ENCODE measurements at places on chromosomes 3 and 15. TPM values are rescaled to one million over a fixed set of nuclear protein-coding genes. Genes with fewer than 3 reads are reported as not detected.

DNA sequence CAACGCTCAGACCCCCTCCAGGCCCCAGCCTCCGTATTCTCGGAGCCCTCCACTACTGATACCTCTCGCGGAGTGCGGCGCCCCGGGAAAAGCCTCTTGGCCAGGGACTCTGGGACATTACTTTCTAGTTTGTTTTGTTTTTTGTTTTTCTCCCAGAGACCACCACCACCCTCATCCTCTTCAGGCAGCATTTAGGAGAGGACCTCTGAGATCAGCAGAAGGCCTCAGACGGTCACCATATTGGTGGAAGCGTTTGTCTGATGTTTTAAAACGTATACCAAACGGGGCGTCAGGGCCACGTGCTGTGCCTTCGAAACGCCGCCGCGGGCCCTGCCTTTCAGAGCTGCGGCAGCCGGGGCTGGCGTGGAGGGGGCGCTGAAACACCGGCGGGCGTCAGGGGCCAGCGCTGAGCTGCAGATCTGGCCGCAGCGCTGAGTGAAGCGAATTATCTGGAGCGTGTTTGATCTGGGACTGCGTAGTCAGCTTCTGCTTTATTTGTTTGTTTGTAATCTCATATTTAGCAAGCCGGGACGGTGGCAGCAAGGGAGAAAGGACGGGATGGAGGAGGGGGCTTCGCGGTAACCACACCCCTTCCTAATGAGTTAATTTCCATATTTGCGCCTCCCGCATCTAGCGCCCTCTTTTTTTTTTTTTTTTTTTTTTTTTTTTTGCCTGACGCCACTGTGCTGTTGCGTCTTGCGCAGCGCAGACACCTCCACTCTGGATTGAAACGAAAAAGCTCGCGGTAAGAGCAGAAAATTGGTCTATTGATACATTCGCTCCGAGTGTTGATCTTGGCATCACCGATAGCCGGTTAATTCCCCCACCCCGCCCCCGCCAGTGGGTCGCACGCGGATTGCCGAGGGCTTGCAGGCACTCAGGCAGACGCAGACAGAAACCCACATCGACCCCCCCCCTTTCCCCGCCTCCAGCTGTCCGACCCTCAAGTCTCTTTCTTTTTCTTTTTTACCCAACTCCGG, 14.9 kb downstream of the SOX2 start:
- H3K4me1 ChIP-seq: peaks cover 15% of the 10 kb centered on the region
- peaks cover 26% of the 10 kb centered on the region for H3K36me3 ChIP-seq
- peak overlapping the region; percentile 41 for H3K4me3 ChIP-seq
- H3K27ac ChIP-seq: peak overlapping the region; percentile 33
- H3K27me3 ChIP-seq: peaks cover 89% of the 10 kb centered on the region
- DNase-seq: no peak

- H3K27me3 ChIP-seq: peaks cover 6% of the 10 kb centered on the region
- H3K36me3 ChIP-seq: no peaks in the 10 kb centered on the region
- peaks cover 5% of the 10 kb centered on the region for H3K4me1 ChIP-seq
These were observed 50.3 kb downstream of the SPATA12 start for GRCh38 chr3:57110798-57111197.

DNA sequence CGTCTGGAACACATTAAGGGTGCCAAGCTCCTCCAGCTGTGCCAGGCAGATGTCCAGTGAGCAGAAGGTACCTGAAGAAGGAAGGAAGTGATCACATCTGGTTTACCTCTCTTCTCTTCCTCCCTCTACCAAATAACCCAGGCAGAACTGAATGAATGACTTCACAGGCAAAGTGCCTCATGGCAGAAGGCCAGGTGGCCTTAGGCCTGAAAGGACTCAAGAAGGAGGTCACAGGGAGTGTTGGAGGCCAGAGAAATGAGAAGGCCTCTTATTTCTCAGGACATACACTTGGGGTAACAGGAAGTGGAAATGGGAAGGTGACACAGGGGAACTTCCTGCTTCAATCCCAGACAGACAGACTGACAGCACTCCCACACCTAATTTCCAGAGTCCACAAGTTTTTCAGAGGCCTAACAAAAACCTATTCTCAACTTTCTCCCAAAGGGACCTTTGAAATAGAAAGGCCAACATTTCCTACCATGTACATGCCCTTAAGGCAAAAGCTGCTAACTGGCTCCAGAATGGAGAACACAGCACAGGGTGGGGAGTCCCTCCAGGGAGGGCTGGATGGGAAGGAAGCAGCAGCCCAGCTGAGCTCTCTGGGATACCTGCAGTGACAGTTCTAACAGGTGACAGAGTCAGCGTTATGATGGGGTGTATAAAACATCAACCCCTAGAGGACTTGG, 17.6 kb upstream of the SIN3A start:
- H3K27ac ChIP-seq: no peak overlapping the region
- H3K4me1 ChIP-seq: no peaks in the 10 kb centered on the region
- no peak overlapping the region for H3K4me3 ChIP-seq
- H3K36me3 ChIP-seq: peaks cover 22% of the 10 kb centered on the region
- DNase-seq: no peak

Gene ROBO1
- not detected for total RNA-seq

- H3K4me3 ChIP-seq: no peak overlapping the region
- H3K27me3 ChIP-seq: no peaks in the 10 kb centered on the region
These were observed 179.4 kb downstream of the VGLL4 start for GRCh38 chr3:11464356-11464755.

Gene PPM1L
- 2.7 TPM for total RNA-seq

Gene POC1A
- total RNA-seq: 30.5 TPM

GRCh38 chr3:123799544-123800361, 84.4 kb downstream of the MYLK start:
- no peak overlapping the region for H3K4me3 ChIP-seq
- H3K27ac ChIP-seq: no peak overlapping the region
- no peaks in the 10 kb centered on the region for H3K4me1 ChIP-seq
- no peak for DNase-seq
- H3K36me3 ChIP-seq: no peaks in the 10 kb centered on the region

DNA sequence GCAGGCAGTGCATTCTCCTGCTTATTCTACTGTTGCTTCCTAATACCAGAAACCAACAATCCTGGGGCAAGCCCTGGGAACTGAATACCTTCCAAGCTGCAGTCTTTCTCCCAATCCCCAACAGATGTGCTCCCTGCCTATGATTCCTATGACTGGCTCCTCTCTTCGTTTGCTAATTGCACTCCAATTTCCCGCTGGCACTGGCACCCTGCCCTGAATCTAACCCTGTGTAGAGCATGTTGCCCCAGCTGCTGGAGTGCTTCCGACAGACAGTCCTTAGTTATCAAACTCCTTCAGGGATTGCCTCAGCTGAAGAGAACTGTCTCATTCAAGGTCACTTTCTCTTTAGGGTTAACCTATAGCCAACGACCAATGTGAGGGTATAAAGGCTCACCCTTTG, 214.1 kb downstream of the NECTIN3 start:
- H3K4me3 ChIP-seq: no peak overlapping the region
- no peak for DNase-seq
- H3K36me3 ChIP-seq: no peaks in the 10 kb centered on the region
- no peaks in the 10 kb centered on the region for H3K27me3 ChIP-seq

DNA sequence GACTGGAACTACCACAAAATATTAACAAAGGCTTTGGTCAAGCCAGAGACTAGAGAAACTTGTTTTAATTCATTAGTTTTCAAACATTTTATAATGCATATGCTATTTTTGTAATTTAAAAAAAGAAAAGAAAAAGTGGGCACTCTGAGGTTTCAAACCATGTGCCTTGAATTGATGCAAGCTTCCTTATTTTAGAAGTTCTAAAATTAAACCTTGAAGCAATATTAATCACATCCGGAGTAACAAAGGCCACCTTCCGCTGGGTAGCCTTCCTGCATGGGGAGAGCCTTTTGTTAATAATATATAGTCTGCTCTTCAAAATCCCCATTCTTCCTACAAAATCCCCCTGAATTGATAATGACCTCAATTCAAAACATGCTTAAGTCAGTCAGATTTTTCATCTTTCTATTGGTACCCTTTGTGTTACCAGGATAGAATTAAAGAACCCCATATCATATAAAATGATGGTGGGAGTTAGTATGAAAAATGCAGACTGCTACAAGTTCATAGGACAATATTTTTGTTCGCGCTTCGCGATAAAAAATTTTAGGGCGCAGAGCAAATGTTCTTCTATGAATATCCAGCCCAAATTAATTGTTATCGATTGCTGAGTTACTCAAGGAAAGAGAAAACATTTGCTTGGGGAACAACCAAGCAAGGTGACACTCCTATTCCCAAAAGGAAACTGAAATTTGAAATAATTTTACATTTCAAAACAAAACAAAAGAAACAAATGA, 30.6 kb downstream of the LDHAL6B start:
- no peak overlapping the region for H3K27ac ChIP-seq
- no peaks in the 10 kb centered on the region for H3K4me1 ChIP-seq
- DNase-seq: no peak
- H3K36me3 ChIP-seq: no peaks in the 10 kb centered on the region
- H3K4me3 ChIP-seq: no peak overlapping the region

Gene ENTPD3
- not detected for total RNA-seq

- H3K27me3 ChIP-seq: no peaks in the 10 kb centered on the region
- H3K4me3 ChIP-seq: peak overlapping the region; percentile 70
- H3K4me1 ChIP-seq: peaks cover 83% of the 10 kb centered on the region
These were observed 10.0 kb upstream of the MBNL1 start for GRCh38 chr3:152258448-152259393.

- peaks cover 16% of the 10 kb centered on the region for H3K4me1 ChIP-seq
- no peak overlapping the region for H3K27ac ChIP-seq
- peaks cover 21% of the 10 kb centered on the region for H3K36me3 ChIP-seq
- no peaks in the 10 kb centered on the region for H3K27me3 ChIP-seq
These were observed 5.6 kb downstream of the TP53BP1 start for GRCh38 chr15:43487271-43487895.

Gene EIF4E3
- 37.6 TPM for total RNA-seq

- peaks cover 51% of the 10 kb centered on the region for H3K4me1 ChIP-seq
- H3K27me3 ChIP-seq: no peaks in the 10 kb centered on the region
- H3K36me3 ChIP-seq: peaks cover 12% of the 10 kb centered on the region
- no peak overlapping the region for H3K27ac ChIP-seq
These were observed 150.6 kb downstream of the TPRG1 start for GRCh38 chr3:189322339-189322738.

Gene TMCO5A
- total RNA-seq: not detected

- peaks cover 1% of the 10 kb centered on the region for H3K27me3 ChIP-seq
- H3K4me3 ChIP-seq: no peak overlapping the region
- H3K36me3 ChIP-seq: no peaks in the 10 kb centered on the region
- H3K27ac ChIP-seq: no peak overlapping the region
- no peak for DNase-seq
These were observed 179.3 kb downstream of the SMAD6 start for GRCh38 chr15:66881173-66881905.

- peaks cover 16% of the 10 kb centered on the region for H3K36me3 ChIP-seq
- no peaks in the 10 kb centered on the region for H3K27me3 ChIP-seq
- no peak for DNase-seq
- no peak overlapping the region for H3K27ac ChIP-seq
- no peak overlapping the region for H3K4me3 ChIP-seq
These were observed 25.4 kb downstream of the IFT80 start for GRCh38 chr3:160373655-160374054.

- no peak overlapping the region for H3K4me3 ChIP-seq
- H3K27me3 ChIP-seq: peaks cover 3% of the 10 kb centered on the region
- H3K36me3 ChIP-seq: no peaks in the 10 kb centered on the region
- H3K27ac ChIP-seq: peak overlapping the region; percentile 64
- no peak for DNase-seq
These were observed 209.1 kb downstream of the NR1D2 start for GRCh38 chr3:24154013-24154695.

DNA sequence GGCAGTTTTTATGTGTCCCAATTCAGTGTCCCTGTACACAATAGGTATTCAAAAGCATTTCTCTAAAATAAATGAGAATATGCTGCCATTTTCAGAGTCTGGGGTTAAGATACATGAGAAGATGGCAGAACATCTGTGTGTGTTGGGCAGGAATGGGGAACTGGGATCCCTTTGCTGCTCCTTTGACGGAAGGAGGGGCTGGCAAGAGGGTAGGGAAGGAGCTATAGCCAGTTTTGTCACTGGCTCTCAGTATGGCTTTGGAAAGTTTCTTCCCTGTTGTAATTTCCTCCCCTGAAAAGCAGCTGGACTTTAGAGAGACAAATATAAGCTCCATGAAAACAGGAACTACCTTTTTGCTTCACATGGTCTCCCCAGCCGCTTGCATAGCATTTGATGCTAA, 137.5 kb upstream of the PRR23C start:
- no peaks in the 10 kb centered on the region for H3K36me3 ChIP-seq
- no peak overlapping the region for H3K27ac ChIP-seq
- peaks cover 6% of the 10 kb centered on the region for H3K27me3 ChIP-seq
- DNase-seq: no peak
- no peak overlapping the region for H3K4me3 ChIP-seq

DNA sequence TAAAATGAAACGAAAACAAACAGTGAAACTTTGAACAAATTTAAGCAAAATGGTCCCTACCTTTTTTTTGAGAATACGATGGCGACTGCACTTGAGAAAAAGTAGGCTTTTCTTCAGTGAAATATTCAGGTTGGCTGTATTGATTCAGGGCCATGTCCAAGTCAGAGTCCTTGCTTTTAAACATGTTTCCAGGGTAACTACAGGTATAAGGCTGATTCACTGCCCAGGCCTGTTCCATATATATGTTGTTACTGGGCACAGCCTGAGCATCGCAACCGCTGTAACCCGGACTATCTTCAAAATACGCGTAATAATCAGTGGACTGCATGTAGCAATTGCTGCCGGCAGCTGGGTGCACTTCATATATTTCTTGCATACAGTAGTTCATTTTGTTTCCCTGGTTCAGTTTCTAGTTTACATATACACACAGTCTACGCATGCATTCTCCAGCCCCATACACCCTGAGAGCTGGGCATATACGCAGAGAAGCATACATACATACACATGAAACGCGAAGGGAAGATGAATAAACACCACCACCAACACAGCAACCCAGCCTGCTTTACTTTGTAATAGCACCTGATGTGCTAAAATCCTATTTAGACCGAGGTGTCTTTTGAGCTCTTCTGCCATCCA, 220.0 kb downstream of the NR1D2 start:
- DNase-seq: no peak
- H3K4me3 ChIP-seq: no peak overlapping the region
- no peaks in the 10 kb centered on the region for H3K36me3 ChIP-seq
- peaks cover 4% of the 10 kb centered on the region for H3K27me3 ChIP-seq

Gene PRKAR2A
- total RNA-seq: 32.7 TPM

Gene MAGEL2
- total RNA-seq: not detected

Gene SLC6A6
- 44.0 TPM for total RNA-seq

DNA sequence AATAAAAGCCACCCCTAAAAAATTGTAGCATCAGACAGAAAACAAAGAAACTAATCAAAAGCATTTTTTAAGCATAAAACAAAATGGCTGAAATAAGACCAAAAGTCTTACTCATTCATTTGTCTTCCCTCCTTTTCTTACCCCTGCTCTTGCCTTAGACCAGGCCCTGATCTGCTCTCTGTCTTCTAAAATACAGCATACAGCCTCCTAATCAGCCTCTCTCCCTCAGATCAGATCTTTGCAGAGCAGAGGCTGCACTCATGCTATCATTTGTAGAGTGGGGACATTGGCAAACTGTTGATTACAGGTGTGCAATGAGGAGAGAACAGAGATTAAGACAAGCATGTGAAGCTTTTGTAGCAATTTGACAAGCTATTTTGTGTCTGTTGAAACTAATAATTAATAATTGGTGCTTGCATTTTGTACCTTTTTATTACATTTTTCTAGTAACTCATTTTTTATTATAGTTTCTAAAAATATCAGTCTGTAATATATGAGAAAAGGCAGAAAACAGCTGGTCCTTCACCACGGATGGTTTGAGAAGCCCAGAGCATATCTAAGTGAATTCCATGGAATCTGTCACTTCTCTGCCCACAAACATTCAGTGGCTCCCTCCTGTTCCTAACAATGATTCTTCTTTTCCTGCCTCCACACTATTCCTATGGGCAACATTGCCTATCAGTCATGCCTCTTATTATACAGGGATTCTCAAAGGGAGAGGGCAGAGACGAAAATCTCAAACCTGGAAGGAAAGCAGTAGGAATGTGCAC, 286.2 kb upstream of the STT3B start:
- DNase-seq: no peak
- no peak overlapping the region for H3K27ac ChIP-seq
- peaks cover 49% of the 10 kb centered on the region for H3K4me1 ChIP-seq
- no peaks in the 10 kb centered on the region for H3K36me3 ChIP-seq
- no peaks in the 10 kb centered on the region for H3K27me3 ChIP-seq

All from activated CD4-positive, alpha-beta memory T cell treated with anti-CD3 and anti-CD28 coated beads for 36 hours (primary cell).